Hematopoietic multipotent progenitor cell treated with erythropoietin and hydrocortisone succinate and interleukin-3 and kit ligand, for 6 days (in vitro differentiated cells): ENCODE measurements at places on chromosomes 16 and 17.

DNA sequence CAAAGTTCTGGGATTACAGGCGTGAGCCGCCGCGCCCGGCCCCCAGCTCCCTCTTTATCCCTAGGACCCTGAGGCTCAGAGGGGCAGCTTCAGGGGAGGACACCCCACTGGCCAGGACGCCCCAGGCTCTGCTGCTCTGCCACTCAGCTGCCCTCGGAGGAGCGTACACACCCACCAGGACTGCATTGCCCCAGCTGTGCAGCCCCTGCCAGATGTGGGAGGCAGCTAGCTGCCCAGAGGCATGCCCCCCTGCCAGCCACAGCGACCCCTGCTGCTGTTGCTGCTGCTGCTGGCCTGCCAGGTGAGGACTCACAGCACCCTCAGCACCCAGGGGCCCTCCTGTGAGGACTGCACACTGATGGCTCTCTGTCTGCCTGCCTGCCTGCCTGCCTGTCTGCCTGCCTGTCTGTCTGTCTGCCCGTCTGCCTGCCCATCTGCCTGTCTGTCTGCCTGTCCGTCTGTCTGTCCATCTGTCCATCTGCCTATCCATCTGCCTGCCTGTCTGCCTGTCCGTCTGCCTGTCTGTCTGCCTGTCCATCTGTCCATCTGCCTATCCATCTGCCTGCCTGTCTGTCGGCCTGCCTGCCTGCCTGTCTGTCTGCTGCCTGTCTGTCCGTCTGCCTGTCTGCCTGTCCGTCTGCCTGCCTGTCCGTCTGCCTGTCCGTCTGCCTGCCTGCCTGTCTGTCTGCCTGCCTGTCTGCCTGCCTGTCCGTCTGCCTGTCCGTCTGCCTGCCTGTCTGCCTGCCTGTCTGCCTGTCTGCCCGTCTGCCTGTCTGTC is 5.0 kb downstream of the GCGR start:
- no peak for DNase-seq

DNA sequence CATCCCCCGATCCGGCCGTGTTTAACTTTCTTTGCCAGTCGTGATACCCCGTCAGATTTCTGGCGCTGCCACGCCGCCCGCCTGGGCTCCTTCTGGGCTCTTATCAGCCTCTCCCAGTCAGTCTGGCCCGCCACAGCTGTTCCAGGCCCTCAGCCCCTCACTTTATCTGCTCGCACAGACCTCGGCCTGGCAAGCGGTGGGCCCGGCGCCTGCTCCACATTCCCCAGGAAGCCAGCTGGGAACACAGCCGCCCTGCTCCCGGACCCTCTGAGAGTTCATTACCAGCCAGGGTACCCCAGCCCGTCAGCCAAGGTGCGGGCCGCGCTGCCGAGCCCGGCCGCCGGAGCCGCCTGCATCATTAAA is 157.5 kb downstream of the ZNF423 start:
- peak; percentile 82 for DNase-seq

GRCh38 chr17:73465953-73466230 is 154.1 kb upstream of the CDC42EP4 start:
- DNase-seq = no peak

DNA sequence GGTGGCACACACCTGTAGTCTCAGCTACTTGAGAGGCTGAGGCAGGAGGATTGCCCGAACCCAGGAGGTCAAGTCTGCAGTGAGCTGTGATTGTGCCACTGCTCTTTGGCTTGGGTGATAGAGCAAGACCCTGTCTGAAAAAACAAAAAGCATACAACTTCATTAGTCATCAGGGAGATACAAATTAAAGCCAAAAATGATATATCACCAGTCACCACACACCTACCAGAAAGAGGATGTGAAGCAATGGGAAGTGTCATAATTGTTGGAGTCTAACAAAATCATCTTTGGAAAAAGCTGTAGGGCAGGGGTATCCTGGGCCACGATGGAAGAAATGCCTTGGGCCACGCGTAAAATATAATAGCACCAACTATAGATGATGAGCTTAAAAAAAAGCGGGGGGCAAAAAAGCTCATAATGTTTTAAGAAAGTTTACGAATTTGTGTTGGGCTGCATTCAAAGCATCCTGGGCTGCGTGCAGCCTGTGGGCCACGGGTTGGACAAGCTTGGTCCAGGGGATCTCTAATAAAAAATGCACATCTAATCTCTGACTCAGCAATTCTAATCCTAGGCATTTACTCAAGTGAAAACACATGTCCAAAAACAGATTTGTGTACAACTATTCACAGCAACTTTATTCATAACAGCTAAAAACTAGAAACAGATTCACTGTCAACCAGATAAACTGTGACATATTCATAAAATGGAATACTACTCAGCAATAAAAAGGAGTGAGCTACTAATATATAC is 65.9 kb downstream of the HIC1 start:
- DNase-seq = no peak

GRCh38 chr17:63842540-63843386 is at the start of gene SMARCD2:
Gene SMARCD2 (minus strand): TSS chr17:63842685. CDS start chr17:63842674, 11 bp downstream.
- DNase-seq = peak; percentile 99

- no peak for DNase-seq
Observed at GRCh38 chr16:51607201-51607651, 456.2 kb upstream of the SALL1 start.

GRCh38 chr16:47777220-47777619 is 316.1 kb downstream of the PHKB start:
- no peak for DNase-seq
